Prostate gland (tissue), 2 donors: ENCODE measurements at places on chromosomes 2 and 18.

DNA sequence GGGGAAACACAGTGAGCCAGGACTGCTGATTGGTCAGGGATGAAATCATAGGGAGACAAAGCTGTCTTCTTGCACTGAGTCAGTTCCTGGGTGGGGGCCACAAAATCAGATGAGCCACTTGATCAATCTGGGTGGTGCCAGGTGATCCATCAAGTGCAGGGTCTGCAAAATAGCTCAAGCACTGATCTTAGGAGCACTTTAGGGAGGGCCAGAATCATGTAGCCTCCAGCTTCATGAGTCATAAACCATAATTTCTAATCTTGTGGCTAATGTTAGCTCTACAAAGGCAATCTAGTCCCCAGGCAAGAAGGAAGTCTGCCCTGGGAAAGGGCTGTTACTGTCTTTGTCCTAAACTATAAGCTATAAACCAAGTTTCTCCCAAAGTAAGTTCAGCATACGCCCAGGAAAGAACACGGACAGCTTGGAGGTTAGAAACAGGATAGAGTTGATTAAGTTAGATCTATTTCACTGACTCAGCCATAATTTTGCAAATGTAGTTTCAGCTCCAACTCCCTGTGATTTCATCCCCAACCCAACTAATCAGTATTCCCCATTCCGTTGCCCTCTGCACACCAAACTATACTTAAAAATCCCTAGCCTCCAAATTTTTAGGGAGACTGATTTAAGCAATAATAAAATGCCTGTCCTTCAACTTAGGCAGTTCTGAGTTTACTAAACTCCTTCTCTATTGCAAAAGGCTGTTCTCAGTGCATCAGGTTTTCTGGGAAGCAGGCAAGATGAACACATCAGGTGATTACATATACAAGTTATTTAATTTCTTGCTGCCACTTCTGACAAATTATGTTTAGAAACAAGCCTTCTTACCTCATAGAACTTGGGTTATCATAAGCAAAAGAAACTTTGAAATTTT is 226.9 kb upstream of the SPOPL start:
- no peak for DNase-seq

GRCh38 chr2:212030709-212031108 is 507.9 kb downstream of the ERBB4 start:
- no peak for DNase-seq

GRCh38 chr2:204260162-204260877 is 285.0 kb upstream of the PARD3B start:
- DNase-seq: peak; percentile 26

DNA sequence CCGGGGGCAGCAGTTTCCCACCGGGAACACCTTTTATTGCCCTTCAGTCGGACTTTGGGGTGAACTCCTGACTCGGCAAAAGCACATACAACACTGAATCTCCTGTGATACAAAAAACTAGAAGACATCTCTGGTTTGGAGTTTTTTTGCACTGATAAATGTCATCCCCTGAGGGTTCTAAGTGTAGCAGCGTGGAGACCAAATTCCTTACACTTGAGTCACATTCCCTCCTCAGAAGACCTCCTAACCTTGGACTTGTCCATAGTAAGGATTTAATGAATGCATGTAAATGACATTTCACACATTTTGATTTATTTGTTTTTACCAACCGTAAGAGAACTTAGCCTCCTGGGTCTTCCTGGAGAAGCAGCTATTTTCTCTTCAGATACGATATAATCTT is 54.0 kb upstream of the GPR45 start:
- no peak for DNase-seq

- DNase-seq: no peak
These were observed 124.0 kb downstream of the PRELID3A start for GRCh38 chr18:12531749-12532148.

DNA sequence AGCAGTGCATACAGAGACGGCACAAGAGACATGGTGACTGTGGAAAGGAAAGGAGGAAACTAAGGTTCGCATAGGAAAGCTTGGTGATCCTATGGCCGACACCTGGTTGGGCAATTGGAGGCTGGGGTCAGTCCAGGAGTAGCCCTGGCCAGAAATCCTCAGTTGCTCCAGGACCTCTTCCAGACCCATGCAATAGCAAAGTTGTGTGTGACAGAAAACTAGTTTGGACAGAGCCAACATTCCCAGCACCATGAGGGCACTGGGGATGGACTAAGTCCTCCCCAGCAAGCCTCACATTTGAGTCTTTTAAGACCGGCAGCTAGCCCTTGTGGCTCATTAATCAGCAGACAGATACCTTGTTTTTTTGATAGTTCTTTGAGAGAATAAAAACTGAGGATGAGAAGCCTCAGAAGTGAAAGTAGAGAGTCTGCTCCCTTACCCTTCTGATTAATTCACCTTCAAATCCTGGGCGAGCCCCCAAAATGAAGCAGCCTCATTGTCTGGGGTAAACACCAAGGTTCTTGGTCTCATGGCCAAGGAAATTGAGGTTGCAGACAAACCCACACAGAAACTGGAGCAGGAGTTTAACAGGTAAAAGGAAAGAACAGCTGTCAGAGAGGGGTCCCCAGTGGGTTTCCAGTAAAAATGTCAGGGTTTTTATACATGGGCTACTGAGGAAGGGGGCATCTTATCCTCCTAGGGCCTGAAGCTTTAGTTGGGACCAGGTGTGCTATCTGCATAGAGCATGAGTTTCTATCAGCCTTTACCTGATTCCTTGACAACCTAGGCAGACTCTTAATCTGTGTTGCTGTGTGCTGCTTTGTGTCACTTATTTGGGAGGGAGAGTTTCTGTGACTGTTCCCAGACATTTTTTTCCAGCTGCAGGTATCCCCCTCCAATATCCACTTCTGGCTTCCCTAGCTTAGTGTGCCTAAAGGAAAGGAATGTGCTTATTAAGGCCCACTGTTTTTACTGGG is 39.1 kb downstream of the STK17B start:
- no peak for DNase-seq

DNA sequence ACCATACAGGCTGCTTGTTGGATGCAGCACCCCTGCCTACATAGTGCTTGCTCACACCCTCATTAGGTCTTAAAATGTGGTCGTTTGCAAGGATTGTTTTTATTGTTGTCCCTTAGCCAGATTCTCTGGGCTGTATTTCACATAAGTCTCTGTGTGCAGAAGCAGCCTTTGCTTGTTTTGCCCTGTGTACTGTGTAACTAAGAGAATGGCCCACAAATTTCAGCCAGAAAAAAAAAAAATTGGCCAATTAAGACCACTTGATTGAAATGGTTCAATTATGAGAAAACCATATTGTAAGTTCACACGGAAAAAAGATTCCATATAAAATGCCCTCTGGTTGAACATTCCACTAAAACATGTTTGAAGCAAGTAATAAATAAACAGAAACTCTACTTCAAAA is 377.1 kb upstream of the SOX11 start:
- no peak for DNase-seq

DNA sequence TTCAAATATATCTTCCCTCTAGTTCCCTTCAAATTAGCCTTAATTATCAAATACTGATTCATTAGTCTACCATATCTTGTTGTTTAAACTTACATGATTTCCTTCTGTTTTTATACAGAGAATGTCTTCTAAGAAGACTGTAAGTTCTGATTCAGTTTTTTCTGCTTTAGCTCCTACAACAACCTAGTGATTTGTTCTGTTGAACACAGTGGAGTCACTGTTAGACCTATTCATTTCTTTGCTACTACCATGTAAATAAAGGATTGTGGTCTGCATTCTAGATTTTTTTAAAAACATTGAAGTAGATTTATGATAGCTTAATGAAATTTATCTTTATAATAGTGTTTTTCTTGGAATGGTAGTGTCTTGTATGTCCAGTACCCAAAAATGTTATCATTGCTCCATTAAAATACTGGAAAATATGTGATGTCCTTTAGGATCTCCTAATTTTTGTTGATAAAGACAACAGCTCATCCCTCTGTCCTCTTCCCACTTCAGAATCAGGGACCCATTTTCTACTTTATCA is 146.4 kb downstream of the MBD5 start:
- DNase-seq: no peak

DNA sequence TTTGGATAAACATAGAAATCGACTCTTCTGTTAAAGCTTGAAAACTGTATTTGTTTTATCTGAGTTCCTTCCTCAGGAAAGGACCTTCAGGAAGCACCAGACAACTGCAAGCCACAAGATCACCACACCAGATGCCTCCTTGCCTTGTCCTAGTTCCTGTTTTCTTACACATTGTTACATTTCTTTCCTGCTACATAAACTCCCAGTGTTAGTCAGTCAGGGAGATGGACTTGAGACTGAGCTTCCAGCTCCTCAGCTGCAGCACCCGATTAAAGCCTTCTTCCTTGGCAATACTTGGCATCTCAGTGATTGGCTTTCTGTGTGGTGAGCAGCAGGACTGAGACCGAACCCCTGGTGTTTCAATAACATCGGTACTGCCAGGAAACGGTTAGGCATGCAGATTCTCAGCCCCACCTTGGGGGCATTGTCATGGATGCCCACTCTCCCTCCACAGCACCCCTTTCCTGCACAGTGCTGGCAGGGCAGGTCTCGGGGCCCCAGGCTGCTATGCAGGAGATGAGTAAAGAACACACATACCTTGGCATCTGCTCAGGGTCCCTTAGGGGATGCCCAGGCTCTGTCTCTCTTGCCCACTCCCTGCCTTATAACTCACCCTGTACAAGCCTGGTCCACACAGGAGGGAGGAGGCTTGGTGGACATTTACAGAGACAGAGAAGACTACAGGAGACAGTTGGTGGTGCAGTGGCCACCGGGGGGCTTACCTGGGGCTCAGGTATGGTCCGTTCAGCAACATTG is 32.6 kb downstream of the ANKMY1 start:
- DNase-seq: no peak

- no peak for DNase-seq
These were observed 28.9 kb upstream of the GTF2A1L start for GRCh38 chr2:48588745-48589144.

- DNase-seq: no peak
These were observed 198.8 kb downstream of the DCDC2C start for GRCh38 chr2:3902131-3902530.

- no peak for DNase-seq
These were observed 6.9 kb downstream of the LRRC30 start for GRCh38 chr18:7237673-7238272.

GRCh38 chr18:7370802-7371201 is 139.9 kb downstream of the LRRC30 start:
- DNase-seq: peak; percentile 18
